ENCODE measurements at places on chromosomes 11 and 22. TPM values are rescaled to one million over a fixed set of nuclear protein-coding genes. Genes with fewer than 3 reads are reported as not detected.

Gene C11orf91
- total RNA-seq = not detected

DNA sequence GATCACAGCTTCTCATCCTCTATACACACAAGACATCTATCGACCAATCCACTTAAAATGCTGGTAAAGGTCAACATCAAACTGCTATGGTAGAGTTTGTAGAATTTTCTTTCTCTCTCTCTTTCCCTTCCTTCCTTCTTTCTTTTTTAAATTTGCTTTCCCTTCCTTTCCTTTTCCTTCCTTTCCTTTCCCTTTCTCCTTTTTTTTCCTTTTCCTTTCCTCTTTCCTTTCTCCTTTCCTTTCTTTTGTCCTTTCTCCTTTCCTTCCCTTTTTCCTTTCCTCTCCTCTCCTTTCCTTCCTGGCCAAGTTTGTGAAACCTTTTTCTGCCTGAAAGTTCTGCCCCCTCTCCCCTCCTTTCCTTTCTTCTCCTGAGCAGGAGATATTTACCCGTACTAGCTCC, 3.1 kb downstream of the C11orf97 start:
- H3K4me1 ChIP-seq = no peaks in the 10 kb centered on the region
- no peak for DNase-seq
- no peak overlapping the region for H3K4me3 ChIP-seq
- no peaks in the 10 kb centered on the region for H3K36me3 ChIP-seq
- no peak overlapping the region for H3K27ac ChIP-seq
- H3K27me3 ChIP-seq = no peaks in the 10 kb centered on the region

DNA sequence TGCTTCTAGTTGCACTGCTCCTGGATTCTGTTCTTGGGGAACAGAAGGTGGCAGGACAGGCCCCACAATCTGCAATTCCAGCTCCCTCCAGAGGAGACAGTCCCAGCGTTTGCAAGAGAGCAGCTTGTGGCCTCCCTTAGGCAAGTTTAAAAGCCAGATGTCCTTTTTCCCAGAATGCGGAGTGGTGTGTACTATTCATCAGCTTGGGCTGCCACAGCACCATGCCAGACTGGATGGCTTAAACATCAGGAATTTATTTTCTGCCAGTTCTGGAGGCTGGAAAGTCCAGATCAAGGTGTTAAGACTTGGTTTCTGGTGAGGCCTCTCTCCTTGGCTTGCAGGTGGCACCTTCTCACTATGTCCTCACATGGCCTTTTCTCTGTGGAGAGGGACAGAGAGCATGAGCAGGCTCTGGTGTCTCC, 11.7 kb downstream of the MIAT start:
- DNase-seq = peak; percentile 54
- no peak overlapping the region for H3K4me3 ChIP-seq
- no peaks in the 10 kb centered on the region for H3K36me3 ChIP-seq
- H3K27ac ChIP-seq = no peak overlapping the region
- no peaks in the 10 kb centered on the region for H3K27me3 ChIP-seq
- H3K4me1 ChIP-seq = peaks cover 22% of the 10 kb centered on the region

DNA sequence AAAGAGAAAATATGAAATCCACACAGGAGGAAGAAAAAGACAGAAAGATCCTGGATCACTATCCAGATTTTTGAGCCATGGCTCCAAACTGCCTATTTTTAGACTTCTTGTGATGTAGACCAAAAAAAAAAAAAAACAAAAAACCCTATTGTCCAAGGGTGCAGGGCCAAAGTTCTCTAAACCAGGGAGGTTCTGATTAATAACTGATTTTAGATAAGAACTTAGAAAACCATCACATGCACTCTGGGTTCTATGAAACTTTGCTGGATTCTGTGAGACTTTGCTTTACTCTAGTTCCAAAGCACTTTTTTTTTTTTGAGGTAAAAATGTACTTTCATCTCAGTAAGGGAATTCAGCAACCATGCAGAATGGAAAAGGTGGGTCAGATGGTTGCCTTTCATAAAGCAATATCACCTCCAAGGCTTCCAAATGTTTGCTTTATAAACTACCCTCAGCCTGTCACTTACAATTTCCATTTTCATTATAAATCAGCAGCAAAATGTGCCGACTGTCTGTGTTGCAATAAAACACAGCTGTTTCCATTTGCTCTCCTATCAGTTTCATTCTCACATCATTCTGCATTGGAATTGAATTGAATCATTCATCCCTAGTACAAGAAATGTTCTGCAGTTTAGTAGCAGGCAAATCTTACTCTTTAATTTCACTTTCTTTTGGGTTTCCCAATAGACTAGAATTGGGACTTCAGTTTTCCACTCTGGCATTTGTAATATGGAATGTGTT, 1584.3 kb upstream of the RAG2 start:
- H3K4me1 ChIP-seq = no peaks in the 10 kb centered on the region
- no peaks in the 10 kb centered on the region for H3K36me3 ChIP-seq
- H3K4me3 ChIP-seq = no peak overlapping the region
- no peak for DNase-seq
- H3K27ac ChIP-seq = no peak overlapping the region
- H3K27me3 ChIP-seq = no peaks in the 10 kb centered on the region

- no peak overlapping the region for H3K4me3 ChIP-seq
- H3K27ac ChIP-seq = no peak overlapping the region
- H3K27me3 ChIP-seq = no peaks in the 10 kb centered on the region
- no peak for DNase-seq
- H3K4me1 ChIP-seq = no peaks in the 10 kb centered on the region
Measured at GRCh38 chr11:101786916-101787315, 127.9 kb upstream of the CEP126 start.

All from Peyer's patch (tissue), 4 donors.